Stimulated activated CD8-positive, alpha-beta memory T cell treated with anti-CD3 and anti-CD28 coated beads, Interleukin-7, amount 100 ng/mL, for 1 hour (primary cell): ENCODE measurements at places on chromosomes 2 and 18.

GRCh38 chr2:88874063-88874657 lies 182.7 kb downstream of the RPIA start:
- no peak for DNase-seq

GRCh38 chr2:183164650-183165015 lies 40.4 kb downstream of the NUP35 start:
- DNase-seq, result no peak

- no peak for DNase-seq
Observed at GRCh38 chr18:26056291-26056690, 34.1 kb downstream of the SS18 start.

DNA sequence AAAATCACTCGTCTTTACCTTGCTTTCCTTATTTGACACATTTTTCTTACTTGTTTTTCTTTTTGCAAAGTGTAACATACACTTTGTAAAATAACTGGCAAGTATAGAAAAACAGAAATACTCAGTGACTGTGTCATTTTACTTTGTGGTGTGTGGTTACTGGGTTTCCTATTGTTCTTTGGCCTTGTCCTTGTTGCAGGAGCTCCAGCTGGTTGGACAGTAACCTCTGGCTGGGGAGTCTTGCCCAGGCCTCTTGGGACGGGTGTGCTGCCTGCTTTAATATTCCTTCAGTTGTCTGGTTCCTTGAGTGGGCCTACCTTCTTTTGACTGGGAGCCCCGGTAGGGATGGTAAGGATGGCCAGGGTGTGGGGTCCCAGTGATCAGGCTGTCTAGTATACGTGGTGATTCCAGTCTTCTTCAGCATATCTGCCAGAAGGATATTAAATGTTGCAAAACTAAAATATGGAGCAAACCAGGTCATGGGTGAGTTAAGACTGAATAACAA lies 53.8 kb downstream of the RNF144A start:
- DNase-seq, result no peak
